ENCODE measurements at places on chromosomes 7 and 10. TPM values are rescaled to one million over a fixed set of nuclear protein-coding genes. Genes with fewer than 3 reads are reported as not detected.

DNA sequence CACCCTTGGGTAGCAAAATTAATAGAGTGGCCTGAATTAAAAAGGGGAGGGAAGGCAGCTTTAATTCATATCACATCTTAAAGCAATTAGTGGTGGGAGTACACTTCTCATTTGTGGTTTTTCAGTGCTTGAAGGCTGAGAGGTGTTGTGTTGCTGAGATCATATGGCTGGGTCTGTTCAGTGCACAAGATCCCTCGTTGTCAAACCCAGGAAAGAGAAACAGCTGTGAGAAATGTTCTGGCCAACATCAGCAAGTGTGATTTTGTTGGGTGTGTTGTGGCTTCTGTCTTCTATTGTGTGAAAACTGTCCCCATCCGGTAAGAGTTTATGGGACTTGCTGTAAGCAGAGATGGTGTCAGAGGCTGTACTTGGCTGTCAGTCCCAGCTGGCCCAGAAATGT, 197.9 kb upstream of the BMPER start:
- no peak for DNase-seq

DNA sequence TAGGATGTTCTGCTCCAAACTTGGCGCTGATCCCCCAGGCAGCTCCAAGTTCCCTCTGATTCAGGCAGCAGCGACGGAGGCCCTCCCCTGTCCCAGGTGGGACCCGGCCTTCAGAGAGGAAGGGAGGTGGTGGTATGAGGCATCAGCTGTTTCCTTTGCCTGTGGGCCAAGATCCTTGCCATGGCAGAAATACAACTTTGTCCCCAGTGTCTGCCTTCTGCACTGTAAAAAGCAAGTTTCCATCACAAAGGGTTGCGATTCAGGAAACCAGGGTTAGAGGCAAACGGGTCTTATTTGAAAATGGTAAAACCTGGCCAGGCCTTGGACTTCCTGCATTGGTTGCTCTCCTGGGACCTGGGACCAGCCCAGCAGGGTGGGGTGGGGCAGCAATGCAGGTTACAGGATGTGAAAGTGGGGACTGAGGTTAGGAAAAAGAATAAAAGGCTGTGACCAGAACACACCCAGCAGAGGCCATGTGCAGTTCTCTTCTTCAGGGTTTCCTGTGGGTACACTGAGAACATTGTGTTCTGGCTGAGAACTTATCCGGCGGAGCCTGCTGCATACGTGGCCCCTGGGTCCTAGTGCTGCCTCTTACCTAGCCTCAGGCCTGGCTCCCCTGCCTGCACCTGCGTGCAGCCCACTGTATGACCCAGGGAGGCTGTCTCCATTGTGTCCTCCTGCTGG, 25.1 kb upstream of the DDIT4 start:
- DNase-seq = peak; percentile 39

GRCh38 chr7:54989453-54990225, 29.2 kb upstream of the EGFR start:
- no peak for DNase-seq

GRCh38 chr7:1630700-1631336, 39.3 kb upstream of the ELFN1 start:
- DNase-seq = no peak

GRCh38 chr7:133742709-133743538, 384.2 kb upstream of the LRGUK start:
- no peak for DNase-seq

GRCh38 chr7:45919231-45919784, 1.8 kb downstream of the IGFBP3 start:
- no peak for DNase-seq

DNA sequence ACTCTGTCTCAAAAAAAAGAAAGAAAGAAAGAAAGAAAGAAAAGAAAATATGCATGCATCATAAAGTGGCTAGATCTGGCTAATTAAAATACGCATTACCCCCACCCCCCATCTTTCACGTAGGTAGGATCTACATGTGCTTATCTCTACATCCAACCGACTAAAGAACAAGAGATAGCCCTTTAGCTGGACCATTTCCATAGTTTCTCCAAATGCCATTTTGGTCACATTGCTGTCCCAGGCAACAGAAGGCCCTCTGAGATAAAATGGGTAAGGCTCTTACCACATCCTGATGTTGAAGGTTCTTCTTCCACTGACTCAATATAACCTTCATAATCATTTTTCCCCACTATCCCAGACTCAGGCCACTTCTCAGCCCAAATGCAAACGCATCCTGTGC, 31.5 kb downstream of the PIK3AP1 start:
- no peak for DNase-seq

GRCh38 chr7:78448911-78449310, 650.3 kb downstream of the PHTF2 start:
- no peak for DNase-seq

GRCh38 chr7:127702052-127702652, 50.2 kb downstream of the SND1 start:
- DNase-seq = no peak

DNA sequence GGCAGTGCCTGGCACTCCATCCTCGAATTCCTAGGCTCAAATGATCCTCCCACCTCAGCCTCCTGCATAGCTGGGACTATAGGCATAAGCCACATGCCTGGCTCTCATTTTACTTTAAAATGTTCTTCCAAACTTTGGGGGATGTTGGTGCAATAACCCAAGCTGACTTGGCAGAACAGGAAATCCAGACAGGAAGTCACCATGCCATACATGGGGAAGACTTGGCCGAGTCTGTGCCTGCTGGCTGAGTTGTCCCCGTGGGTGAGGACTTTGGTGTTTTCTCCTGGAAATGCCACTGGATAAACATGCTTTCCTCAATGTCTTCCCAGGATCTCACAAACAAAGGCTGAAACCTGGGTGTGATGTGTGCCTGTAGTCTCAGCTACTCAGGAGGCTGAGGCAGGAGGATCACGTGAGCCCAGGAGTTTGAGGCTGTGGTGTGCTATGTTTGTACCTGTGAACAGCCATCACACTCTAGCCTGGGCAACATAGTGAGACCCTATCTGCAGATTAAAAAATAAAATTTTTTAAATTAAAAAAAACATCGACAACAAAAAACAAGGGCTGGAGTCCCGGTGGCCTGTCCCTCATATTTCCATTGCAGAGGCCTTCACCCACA, 19.8 kb downstream of the HKDC1 start:
- DNase-seq = no peak

- no peak for DNase-seq
Observed at GRCh38 chr10:8146650-8147049, 92.2 kb downstream of the GATA3 start.

DNA sequence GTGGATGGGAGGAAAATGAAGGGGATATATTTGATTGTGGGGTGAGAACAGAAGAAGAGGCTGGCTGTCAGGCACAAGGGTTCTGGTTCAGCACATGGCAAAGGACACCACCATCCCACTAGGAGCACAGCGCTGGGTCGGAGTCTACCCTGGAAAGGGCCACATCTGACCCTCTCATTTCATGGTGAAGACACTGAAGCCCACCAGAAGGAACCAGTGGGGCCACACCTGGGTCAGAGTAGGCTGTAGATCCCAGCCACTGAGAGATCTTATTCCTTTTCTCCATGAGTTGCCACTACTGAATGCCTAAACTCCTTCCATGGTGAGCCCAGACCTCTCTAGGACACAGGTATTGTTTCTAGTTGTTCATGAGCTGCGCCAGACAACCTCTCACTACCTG, 25.8 kb downstream of the SFTPD start:
- DNase-seq = no peak

DNA sequence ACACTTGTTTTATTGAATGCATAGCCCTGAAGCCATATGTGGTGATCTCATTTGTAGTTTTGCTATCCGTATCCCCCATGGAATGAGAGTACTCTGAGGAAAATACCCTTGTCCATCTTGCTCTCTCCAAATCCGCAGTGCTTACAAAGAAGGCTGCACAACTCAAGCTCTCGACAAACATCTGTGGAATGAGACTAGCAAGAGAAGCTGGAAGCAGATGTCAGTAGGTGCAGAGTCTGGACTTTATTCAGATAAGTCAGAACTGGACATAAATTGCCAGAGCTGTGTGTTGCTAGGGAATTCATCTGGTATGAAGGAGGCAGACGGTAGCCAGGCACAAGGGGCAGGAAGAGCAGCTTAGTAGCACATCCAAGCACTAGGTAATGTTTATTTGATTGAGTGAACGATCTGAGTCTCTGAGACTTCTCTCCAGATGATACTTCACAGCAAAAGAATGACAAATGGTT, 1046.2 kb downstream of the XPNPEP1 start:
- DNase-seq = no peak

DNA sequence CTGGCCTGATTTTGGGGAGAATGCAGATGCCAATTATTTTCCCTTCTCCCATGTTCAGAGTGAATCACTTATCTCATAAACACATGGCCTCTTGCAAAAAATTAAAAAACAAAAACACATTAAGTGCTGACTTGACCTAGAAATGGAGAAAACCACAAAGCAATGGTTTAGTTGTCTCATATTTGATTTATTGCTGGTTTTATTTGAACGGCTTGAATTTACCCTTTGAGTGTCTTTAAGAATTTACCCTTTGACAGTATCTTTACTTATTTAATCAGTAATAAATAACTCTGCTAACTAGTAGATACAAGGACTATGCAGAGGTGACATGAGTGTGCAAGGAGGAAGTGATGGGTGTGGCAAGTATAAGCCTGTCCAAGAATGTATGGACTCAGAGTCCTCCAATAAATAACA, 68.1 kb upstream of the GSDME start:
- DNase-seq = no peak

DNA sequence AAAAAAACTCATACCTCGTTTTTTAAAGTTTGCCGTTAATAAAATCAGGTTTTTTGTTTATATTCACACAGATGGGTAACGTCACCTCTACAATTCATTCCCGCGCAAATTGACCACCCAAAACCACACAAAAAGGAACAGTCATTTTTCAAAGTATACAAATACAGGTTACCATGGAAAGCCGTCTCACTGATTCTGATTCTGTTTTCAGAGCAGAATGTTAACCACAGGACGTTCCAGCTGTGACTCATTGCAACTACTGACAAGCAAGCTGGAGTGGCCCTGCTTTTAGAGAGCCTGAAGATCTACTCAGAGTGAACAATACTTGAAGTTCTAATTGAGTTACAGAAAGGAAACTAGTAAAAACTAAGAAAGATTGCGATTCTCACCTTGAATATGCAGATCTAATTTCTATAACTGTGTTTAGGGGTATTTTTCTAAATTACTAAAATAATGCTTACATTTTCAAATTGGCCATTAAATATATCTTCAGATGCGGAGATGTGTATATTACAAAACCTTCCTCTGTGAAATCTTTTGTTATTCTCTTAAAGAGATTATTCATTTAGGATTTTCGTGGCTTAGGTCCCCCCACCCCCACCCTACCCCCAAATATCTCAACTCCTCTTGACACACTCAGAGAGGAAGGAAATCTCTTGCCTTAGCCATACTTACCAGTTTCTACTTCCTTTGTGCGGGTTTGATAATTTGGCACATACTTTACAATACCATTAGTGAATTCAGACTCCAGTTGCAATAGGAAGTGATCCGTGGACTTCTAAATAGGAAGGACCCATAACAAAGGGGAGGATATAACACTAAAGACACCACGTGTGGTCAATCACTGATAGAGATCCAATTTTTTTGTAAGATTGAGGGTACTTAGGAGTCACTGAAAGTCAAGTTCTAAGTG, 106.0 kb downstream of the CUBN start:
- no peak for DNase-seq

- DNase-seq = no peak
Observed at GRCh38 chr7:12731214-12731656, 43.8 kb downstream of the ARL4A start.

GRCh38 chr7:134121632-134122139, 5.5 kb upstream of the LRGUK start:
- DNase-seq = no peak

GRCh38 chr7:17058568-17058967, 176.8 kb upstream of the AGR3 start:
- no peak for DNase-seq

GRCh38 chr7:134018306-134018705, 108.8 kb upstream of the LRGUK start:
- no peak for DNase-seq

DNA sequence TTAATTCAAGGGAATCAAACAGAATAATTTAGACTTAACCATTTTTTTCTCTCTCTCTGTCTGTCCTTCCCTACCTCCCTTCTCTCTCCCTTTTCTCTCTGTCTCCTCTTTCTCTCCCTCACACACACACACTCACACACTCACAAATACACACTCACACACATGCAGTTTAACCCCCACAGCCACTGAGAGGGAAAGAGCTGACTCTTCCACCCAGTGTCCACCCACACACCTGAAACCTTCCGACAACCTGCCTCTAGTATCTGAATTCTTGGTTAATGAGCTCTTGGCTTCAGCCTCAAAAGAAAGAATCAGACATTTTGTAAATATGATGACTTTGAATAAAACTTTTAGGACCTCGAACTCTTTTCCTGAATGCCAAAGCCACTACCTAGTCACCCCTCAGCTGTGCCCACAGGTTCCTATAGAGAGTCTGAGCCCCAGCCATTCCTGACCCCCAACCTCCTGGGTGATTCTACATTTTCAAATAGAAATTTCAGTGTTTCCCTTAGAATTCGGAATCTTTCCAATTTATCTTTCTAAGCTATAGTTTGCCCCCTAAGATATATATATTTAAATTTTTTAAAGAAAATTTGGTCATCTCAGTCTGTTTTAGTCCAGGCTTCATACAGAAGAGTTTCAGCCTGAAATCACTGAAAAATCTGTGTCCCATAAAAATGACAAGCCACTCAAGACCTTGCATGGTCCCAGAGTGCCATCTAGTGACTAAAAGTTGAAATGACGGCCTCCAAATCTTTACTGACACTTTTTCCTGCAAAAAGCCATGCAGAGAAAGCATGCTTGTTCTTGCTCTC, 202.8 kb downstream of the IPMK start:
- no peak for DNase-seq

Gene PDIA4
- 411 TPM for total RNA-seq

Gene CDH23
- total RNA-seq = not detected

Gene COBL
- total RNA-seq = not detected

Gene ANKRD26
- 7.3 TPM for total RNA-seq

Gene MMD2
- total RNA-seq = not detected

Gene NYAP1
- 0.95 TPM for total RNA-seq

Gene WNT16
- not detected for total RNA-seq

Gene SLC26A5
- total RNA-seq = not detected

Gene UCN3
- not detected for total RNA-seq

Gene GRID1
- 0.60 TPM for total RNA-seq

Gene ALOX5
- total RNA-seq = not detected

Gene LIPF
- not detected for total RNA-seq

Gene OR2A42
- 0.12 TPM for total RNA-seq

Gene ADIRF
- 0.54 TPM for total RNA-seq

Gene UCMA
- total RNA-seq = not detected

Gene RPS24
- 747 TPM for total RNA-seq

Gene SPDYE11
- total RNA-seq = not detected

Gene FFAR4
- total RNA-seq = not detected
